ENCODE measurements at places on chromosomes 1 and 21. TPM values are rescaled to one million over a fixed set of nuclear protein-coding genes. Genes with fewer than 3 reads are reported as not detected.

- H3K27me3 ChIP-seq = no peaks in the 10 kb centered on the region
- no peak overlapping the region for H3K27ac ChIP-seq
- DNase-seq = no peak
Observed at GRCh38 chr1:197021716-197022115, 44.4 kb downstream of the CFHR5 start.

GRCh38 chr1:197842646-197843045 is 59.8 kb upstream of the C1orf53 start:
- H3K36me3 ChIP-seq = no peaks in the 10 kb centered on the region
- no peak overlapping the region for H3K4me3 ChIP-seq
- no peak for DNase-seq
- no peaks in the 10 kb centered on the region for H3K27me3 ChIP-seq

GRCh38 chr1:246773213-246773641 is 49.0 kb downstream of the SCCPDH start:
- DNase-seq = no peak
- no peaks in the 10 kb centered on the region for H3K4me1 ChIP-seq
- no peaks in the 10 kb centered on the region for H3K27me3 ChIP-seq
- H3K27ac ChIP-seq = no peak overlapping the region

- no peaks in the 10 kb centered on the region for H3K27me3 ChIP-seq
- H3K27ac ChIP-seq = no peak overlapping the region
- no peak for DNase-seq
- peaks cover 5% of the 10 kb centered on the region for H3K4me1 ChIP-seq
Observed at GRCh38 chr1:62744611-62745577, 39.0 kb upstream of the ATG4C start.

DNA sequence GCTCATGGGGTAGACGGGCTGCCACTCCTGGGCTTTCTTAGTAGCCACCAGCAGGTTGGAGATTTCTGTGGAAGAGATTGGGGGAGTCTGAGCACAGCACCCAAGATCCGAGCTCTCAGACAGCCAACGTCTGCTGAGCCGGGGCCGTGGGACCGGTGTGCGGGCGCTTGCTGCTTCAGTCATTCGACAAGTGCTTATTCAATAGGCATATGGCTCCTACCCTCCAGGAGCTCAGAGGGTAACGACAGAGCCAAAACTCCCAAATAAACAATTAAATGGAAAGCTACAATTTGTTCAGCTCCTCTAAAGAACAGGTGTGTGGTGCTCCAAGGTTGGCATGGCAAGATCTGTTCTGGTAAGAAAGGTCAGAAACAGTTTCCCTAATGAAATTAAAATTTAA is 106.0 kb downstream of the RAVER2 start:
- no peak for DNase-seq
- no peak overlapping the region for H3K27ac ChIP-seq
- no peaks in the 10 kb centered on the region for H3K4me1 ChIP-seq

DNA sequence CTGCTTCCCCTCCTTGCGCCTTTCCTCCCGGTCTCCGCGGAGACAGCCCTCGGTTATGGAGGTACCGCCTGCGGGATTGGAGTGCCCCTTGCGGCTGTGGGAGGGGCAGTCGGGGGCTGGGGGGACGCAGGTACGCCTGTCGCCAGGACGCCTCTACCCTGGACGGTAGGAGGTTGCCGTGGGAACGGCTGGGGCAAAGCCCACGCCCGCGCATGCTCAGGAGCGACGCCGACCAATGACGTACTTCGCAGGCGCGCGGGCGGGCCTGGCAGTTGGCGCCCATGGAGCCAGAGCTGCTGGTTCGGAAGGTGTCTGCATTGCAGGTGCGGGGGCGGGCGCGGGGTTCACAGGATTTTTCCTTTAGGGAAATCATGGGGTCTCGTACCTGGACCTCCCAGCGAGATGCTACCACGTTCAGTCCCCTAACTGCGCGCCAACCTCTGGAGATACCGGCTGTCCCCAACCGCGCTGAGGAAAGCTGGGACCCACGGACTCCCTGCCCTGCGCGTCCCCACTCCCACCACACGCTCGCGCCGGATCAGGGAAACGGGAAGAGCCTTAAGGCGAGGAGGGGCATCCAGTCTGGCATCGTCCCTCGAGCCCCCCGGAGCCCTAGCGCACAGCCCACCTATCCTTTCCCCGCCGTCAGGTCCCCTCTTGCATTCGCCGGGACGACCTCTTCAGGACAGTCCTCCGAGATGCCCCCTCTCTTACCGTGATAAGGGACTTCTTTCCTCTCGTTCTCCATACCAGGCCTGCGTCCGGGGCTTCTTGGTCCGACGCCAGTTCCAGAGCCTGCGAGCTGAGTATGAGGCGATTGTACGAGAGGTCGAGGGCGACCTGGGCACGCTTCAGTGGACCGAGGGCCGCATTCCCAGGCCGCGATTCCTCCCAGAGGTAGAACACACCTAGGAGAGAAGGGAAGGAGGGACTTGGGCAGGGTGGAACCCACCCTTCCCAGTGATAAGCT is at the start of gene IQCC:
Gene IQCC, plus strand, starts transcription at position 271 of the 970 bp plus-strand sequence. Its CDS starts 11 bp downstream, at position 282.
- H3K27me3 ChIP-seq = no peaks in the 10 kb centered on the region
- peak within 1 kb of the TSS; percentile 56 for H3K4me3 ChIP-seq
- DNase-seq = peak; percentile 97
- H3K36me3 ChIP-seq = no peaks in the 10 kb centered on the region

Gene MAP1LC3C
- 2.9 TPM for total RNA-seq

Gene LCE3E
- total RNA-seq = not detected

Gene LHX4
- not detected for total RNA-seq

Gene S100A7A
- not detected for total RNA-seq

Gene EPHA2
- 16.3 TPM for total RNA-seq

Gene DEPDC1
- total RNA-seq = 16.3 TPM

Measured in stomach (tissue), 19 donors.